T1000 (cell line): ENCODE measurements at places on chromosomes 4 and X.

DNA sequence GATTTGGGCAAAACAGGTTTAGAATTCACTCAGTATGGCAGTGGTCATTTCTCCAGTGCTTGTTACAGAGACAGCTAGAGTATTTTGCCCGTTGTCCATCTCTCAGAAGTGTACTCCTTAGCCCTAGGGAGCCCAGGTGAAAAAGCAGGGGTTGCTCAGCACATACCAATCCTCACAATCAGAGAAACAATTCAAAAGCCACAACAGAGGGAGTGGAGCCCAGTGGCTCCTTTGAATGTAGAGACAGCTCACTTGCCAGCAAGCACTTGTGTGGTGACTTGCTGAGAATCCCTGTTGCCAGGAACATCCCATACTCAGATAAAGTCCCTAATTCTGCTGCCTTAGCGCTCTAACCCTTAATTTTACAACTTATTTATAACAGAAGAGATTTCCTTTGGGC is 1488.3 kb downstream of the RPA4 start:
- DNase-seq: no peak

DNA sequence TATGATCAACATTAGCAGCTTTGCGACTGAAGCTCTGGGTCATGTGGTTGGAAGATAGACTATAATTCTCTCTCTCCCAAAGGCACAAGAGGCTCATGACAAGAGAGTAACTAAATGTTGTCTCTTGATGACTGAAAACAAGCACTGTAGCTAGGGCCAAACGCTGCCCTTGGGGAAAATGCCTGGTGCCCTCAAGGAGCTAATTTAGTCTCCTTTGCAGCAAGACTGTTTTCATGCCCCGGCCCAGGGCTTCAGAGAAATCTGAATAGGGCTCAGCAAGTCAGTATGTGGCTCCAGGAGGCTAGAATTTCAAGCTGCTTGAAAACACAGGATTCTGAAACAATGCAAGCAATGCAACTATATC is 411.9 kb downstream of the GPAT3 start:
- no peak for DNase-seq

GRCh38 chr4:125062115-125063050 is 252.4 kb upstream of the FAT4 start:
- DNase-seq: no peak

- peak; percentile 34 for DNase-seq
Measured at GRCh38 chrX:150365051-150365989, 2.2 kb downstream of the MAMLD1 start.

- DNase-seq: no peak
Measured at GRCh38 chr4:140807491-140808252, 51.5 kb upstream of the TBC1D9 start.

GRCh38 chrX:40104630-40104984 is 6.8 kb upstream of the BCOR start:
- peak; percentile 39 for DNase-seq
